ENCODE measurements at places on chromosomes 1 and 21. TPM values are rescaled to one million over a fixed set of nuclear protein-coding genes. Genes with fewer than 3 reads are reported as not detected.

The LCE1E gene
- not detected for total RNA-seq

The OR2L5 gene
- total RNA-seq: not detected

The PAFAH2 gene
- 8.7 TPM for total RNA-seq

The S100A7 gene
- total RNA-seq: not detected

The DENND2D gene
- 9.8 TPM for total RNA-seq

The HLX gene
- not detected for total RNA-seq

The NBPF10 gene
- total RNA-seq: 2.7 TPM

The S100A5 gene
- not detected for total RNA-seq

The TXNIP gene
- total RNA-seq: 50.3 TPM
